Stimulated activated CD8-positive, alpha-beta memory T cell treated with anti-CD3 and anti-CD28 coated beads, Interleukin-4, amount 100 ng/mL, for 1 hour (primary cell): ENCODE measurements at places on chromosomes 12 and 14.

- no peak for DNase-seq
These were observed 45.0 kb downstream of the ACTN1 start for GRCh38 chr14:68934066-68934465.

GRCh38 chr14:80926397-80927082 lies 15.0 kb downstream of the CEP128 start:
- DNase-seq = no peak

GRCh38 chr12:117921929-117922777 lies 46.6 kb downstream of the KSR2 start:
- no peak for DNase-seq

GRCh38 chr12:110694330-110694901 lies 5.5 kb upstream of the HVCN1 start:
- no peak for DNase-seq

GRCh38 chr12:130481392-130481879 lies 143.7 kb downstream of the PIWIL1 start:
- no peak for DNase-seq

DNA sequence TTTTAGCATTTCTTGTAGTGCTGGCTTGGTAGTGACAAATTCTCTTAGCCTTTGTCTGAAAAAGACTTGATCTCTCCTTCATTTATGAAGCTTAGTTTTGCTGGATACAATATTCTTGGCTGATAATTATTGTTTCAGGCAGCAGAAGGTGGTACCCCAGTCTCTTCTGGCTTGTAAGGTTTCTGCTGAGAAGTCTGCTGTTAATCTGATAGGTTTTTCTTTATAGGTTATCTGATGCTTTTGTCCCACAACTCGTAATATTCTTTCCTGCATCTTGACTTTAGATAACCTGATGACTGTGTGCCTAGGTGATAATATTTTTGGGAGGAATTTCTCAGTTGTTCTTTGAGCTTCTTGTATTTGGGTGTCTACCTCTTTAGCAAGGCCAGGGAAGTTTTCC lies 41.2 kb downstream of the AEBP2 start:
- no peak for DNase-seq

- peak; percentile 56 for DNase-seq
These were observed 26.5 kb upstream of the TAMALIN start for GRCh38 chr12:51980051-51980808.

DNA sequence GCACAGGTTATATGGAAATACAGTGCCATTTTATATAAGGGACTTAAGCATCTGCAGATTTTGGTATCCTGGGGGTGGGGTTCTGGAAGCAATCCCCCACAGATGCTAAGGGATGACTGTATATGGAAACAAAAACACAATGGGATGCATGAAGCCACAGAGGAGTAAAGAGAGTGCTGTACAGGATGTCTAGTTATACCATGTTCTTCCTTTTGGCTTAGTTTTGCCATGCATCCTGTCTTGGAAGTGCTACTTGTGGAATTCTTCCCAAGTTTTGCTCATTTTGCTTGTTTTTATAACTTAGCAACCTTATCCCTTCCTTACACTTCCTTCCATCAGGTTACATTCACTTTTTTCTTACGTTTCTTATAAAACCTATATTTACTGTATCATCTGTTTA lies 55.6 kb downstream of the TRMT5 start:
- DNase-seq = no peak

DNA sequence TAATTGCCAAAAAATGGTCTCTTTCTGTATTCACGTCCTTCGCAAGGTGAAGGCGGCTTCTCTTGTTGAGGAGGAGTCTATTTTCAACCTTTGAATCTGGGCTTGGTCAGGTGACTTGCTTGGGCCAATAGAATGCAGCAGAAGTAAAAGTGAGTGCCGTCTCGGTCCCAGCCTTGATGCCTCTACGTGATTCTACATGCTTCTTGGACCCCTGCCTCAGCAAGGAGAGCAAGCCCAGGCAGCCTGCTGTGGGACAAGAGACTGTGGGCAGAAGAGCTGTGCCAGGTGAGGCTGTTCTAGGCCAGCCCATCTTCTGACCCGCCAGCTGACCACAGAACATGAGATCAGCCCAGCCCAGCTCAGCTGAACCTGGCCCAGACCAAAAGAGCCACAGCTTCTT lies 39.1 kb upstream of the CCDC63 start:
- DNase-seq = no peak

DNA sequence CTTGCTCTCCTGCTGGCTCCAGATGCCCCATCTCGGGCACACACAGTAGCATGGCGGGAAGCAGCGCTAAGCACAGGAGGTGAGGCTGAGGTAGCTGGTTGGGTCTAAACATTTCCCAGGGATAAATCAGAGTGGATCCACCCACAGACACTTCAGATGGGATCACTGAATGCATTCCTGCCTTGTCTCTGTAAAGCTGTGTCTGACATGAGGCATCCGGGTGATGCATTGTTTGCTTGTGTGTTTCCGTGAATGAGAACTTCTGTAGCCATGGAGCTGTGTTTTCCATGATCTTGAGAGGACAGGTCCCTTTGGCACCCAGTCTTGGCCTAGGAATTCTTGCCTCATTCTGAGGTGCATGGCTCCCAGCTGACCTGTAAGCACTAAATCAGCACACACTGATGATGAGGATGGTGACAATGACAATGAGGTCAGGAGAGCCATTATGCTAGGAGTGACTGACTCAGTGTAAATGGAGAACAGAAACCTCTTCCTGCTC lies 6.7 kb upstream of the KRT75 start:
- no peak for DNase-seq

GRCh38 chr14:99728981-99729451 lies 44.9 kb downstream of the CYP46A1 start:
- DNase-seq = no peak

- DNase-seq = no peak
These were observed 208.3 kb downstream of the EXOC5 start for GRCh38 chr14:57060276-57060955.

GRCh38 chr14:63616015-63616414 lies 25.7 kb downstream of the WDR89 start:
- DNase-seq = no peak

DNA sequence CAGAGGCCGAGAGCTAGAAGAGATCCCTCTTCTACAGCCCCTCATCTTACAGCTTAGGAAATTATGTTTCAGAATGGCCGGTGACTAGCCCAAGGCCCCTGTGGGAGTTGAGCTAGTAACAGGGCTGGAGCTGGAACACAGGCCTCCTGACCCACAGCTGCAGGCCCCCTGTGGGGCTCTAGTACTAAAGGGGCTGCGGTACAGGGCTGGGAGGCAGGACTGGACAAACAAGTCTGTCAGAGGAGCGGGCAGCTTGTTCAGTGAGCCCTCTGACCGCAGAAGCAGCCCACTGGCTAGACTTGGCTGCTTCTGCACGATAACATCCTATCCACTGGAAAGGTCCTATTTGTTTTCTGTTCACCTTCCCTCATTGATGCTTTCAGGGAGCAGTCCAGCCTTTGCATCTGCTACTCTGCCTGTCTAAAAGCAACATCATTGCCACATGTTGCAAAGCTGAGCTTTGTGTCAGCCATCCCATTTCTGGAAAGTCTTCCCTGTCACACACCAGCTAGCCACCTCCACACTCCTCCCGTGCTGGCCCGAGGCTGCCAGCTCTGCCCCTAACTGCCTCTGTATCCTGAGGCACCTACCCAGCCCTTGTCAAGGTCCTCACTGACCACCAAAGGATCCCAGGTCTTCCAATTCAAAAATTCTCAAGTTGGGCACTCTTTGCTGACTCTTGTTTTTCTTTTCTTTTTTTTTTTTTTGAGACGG lies 10.2 kb downstream of the PSMC1 start:
- DNase-seq = no peak

DNA sequence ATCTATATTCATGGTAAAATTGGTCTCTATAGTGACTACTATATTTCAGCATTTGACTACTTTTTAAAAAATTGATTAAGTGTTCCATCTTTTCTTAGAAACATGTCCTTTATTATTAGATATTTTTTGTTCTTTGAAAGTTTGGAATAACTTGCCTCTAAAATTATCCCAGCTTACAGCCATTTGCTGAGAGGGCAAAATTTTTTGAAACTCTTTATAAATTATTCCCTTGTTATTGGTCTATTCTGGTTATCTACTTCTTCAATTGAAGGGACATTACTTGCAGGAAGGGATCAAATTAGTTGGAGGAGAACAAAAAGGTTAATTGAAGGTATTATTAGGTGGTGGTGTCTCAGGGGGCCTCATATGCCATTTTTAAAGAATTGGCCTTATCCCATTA lies 184.1 kb downstream of the TTC6 start:
- no peak for DNase-seq

DNA sequence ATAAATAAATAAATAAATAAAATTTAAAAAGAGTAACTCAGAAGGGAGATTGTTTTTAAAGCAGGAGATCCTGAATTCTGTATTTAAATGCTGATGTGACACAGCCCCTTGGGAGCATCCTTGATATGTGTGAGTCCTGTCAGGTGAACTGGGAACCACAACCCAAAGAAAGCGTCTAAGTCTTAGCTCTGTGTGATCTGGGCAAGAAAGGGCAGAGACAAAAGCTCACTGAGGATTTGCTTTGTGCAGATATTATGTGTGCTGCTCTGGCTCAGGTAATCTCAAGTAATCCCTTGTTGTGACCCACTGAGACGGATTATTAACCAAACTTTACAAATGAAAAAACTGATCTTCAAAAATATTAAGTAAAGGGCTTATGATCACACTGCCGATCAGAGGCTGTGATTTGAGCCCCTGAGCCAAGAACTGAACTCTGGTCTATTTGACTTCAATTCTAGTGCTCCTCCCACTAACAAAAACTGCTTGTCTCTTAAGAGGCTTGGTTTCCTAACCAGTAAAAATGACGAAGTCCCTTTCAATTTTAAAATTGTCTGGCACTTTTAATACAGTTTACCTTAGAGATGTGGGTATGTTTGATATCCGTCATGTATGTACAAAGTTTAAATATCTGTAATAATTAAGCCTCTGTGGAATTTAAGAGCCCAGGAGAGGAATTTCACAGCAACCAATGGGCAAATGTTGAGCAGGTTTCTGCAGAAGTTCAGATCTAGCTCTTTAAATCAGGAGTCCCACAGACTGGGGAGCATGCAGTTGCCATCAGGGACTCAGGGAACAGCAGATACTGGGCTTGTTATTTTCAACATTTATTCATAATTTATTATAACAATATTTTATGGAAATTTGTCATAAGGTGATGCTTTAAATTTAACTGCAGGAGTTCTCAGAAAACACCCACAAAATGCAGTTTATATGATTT lies 46.1 kb downstream of the CPM start:
- DNase-seq = no peak

- DNase-seq = no peak
These were observed 28.3 kb downstream of the SH2B3 start for GRCh38 chr12:111434049-111434448.

DNA sequence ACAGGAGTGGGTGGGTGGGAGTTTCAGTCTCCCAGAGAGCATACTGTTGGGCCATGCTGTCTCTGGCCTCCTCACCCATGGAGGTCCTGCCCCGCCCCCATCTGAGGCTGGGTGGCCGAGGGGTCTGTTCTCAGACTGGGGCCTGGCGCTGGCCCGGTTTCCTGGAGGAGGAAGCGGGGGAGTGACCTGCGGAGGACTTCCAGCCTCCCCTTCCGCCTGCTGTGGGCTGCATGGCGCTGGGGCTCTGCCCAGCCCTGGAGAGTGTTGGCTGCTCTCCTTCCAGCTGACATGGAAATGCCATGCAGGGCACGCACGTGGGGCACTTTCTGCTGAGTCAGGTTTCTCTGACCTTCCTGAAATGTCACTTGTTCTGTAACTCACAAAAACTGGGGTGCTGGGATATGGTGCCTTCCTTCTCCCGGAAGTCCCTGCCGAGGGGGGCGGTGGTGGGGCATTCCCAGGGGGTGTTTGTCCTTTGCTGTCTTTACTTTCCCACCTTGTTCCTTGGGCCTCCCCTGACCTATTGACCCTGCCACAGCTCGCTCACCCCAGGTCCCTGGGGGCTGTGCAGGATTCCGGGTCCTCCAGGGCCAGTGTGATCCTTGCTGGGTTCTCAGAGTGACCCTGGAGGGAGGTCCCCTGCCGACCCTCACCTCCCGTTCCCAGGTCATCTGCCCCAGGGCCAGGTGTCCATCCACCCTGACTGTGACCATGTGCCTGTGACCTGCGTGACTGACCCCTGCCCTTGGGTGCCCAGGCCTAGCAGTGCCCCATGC lies 23.6 kb downstream of the PACS2 start:
- DNase-seq = no peak

GRCh38 chr14:23539248-23540140 lies 12.1 kb downstream of the ZFHX2 start:
- DNase-seq = no peak

GRCh38 chr12:104463368-104463767 lies 6.6 kb downstream of the CHST11 start:
- DNase-seq = no peak

DNA sequence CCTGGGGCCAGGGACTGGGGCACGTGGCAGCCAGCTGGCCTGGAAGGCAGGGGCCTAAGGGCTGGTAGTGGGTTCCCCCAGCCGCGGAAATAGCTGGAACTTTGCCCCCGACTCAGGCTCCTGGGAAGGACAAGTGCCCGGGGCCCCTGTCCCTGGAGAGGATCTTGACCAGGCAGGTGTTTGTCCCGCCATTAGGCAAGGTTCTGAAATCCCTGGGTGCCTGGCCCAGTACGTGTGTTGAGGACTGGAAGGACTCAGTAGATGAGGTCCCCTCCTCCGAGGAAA lies 94.2 kb downstream of the B4GALNT3 start:
- no peak for DNase-seq

- DNase-seq = no peak
These were observed 24.9 kb upstream of the PPP2R5C start for GRCh38 chr14:101736585-101736984.

DNA sequence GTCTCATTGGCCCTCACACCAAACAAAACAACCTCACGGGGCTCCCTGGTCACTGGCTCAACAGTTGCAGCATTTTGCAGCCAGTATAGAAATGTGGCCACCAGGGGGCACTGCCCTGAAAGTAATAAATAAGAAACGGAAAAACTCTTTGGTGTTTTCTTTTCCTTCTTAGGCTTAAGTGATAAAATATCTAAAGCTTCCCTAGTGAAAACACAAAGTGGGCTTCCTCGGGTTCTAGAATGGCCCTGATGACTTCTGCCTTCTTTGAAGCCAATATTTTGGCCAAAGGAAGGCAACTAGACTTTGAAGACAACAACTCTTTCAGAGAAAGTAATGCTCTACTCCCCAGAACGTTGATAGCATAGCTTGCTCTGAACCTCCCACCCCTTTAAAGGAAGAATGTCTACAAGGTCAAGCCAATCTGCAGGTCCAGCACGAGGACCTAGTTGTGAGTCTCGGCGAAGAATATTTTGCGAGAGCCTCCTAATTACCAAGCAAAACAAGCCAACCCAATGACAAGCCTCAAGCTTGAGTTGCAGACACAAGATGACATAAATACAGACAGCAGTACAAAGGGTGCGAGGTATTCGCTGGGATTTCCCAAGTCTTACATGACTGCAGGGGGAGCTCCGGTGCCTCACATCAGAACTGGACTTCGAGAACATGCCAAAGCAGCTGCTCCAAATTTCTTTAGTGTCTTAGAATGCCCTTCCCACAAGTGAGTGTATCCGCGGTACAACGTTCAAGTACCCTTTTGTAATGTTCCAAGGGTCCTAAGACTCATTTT lies 2.6 kb downstream of the ITPK1 start:
- DNase-seq = peak; percentile 66

GRCh38 chr12:99859126-99859525 lies 125.6 kb downstream of the ANKS1B start:
- no peak for DNase-seq

GRCh38 chr14:96811265-96811664 lies 14.1 kb downstream of the VRK1 start:
- DNase-seq = no peak

GRCh38 chr12:65566751-65567150 lies 257.5 kb upstream of the HMGA2 start:
- DNase-seq = no peak

GRCh38 chr12:131452444-131452860 lies 258.4 kb upstream of the SFSWAP start:
- DNase-seq = no peak
